ENCODE measurements at places on chromosomes 4 and X. TPM values are rescaled to one million over a fixed set of nuclear protein-coding genes. Genes with fewer than 3 reads are reported as not detected.

DNA sequence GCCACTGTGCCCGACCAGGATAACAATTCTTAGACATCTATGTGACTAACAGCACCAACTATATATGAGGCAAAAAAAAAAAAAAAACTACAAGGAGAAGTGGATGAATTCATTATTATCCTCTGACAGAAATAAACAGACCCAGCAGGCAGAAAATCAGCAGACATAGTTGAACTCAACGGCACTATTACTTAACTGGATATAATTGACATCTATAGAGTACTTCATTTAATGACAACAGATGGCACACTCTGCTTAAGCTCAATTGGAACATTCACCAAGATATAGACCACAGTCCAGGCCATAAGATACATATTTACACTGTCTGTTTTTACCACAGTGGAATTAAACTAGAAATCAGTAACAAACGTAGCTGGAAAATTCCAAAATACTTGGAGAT is 13.3 kb downstream of the CLDN22 start:
- DNase-seq, result no peak

DNA sequence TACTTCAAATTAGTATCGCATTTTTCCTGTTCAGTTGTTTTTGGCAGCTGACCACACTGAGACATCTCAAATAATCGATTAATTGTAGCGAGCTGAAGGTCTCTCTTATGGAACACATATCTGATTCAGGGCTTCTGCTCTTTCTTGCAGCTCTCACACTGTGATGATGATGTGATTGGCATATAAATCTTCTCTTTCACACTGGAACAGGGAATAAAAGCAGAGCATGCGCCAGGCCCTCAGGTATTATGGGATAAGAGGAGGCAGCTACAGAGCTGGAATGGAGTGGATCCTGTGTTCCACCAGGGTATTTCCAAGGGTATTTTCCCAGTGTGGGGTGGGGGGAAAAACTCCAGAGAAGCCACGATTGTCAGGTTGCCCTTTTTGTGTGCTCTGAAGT is 265.4 kb upstream of the CASK start:
- no peak for DNase-seq

GRCh38 chr4:69568787-69569186 is 70.7 kb downstream of the UGT2A2 start:
- DNase-seq, result no peak

DNA sequence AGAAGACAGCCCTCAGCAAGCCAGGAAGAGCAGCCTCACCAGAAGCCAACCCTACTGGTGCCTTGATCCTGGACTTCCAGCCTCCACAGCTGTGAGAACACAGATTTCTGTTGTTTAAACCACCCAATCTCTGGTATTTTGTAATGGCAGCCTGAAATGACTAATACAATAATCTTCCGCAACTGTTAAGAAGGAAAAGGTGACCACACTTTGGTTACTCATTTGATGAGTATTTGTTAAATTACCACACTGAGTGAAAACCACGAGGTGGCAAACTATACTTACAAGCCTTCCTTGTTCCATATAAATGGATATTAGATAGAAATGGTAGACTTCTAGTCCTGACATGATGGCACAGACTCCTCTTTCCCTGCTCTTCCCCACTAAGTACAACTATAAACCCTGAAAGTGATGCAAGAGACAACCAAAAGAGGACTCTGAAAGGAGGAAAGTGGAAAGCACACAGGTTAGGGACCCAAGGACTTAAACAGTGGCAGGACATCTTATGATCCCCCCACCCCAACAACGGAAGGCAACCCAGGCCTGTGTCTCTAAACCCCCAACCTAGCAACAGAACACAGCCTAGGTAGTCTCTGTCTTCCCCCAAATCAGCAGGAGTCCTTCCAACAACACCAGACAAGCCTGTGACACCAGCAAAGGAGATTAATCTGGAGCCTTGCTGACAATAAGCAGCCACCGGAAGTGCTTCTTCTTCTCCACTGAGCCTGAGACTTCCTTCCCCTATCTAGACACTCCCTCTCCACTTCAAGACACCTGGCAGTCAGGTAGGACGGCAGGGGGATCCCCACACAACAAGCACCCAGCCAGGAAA is 12.3 kb downstream of the ZNF182 start:
- no peak for DNase-seq

DNA sequence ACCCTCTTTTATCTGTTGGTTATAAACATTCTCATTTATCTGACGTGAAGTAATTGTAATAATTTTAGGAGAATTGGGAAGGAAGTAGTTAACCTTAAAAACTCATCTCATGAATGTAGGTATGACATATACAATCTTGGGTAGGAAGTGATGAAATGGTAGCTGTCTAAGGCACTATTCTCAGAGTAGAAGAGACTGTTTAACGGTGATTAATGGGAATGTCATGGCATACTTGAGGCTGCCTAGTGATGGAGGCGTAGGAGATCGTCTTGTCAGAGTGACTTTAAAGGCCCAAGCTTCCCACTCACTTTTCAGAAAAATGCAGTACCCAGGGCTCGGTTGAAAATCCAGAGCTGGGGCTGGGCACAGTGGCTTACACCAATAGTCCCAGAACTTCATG is 19.4 kb upstream of the AGA start:
- no peak for DNase-seq

DNA sequence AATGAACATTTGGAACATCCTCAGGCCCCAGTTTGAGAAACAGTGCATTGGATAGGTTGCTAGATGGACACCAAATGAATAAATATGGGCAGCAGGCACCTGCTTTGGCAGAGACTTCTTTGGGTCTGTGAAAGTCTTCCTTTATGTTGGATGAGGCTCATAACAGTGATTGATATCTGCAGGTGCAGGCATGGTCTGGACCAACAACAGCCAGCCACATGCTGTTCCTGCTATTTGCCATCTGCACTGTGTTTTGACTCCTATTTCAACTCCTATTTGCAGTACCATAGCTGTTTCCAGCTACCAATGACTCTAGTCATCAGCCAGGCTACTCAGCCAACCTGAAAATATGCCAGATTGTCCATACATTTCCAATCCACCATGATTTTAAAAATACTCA is 60.9 kb downstream of the ANAPC4 start:
- DNase-seq, result no peak

GRCh38 chrX:37646254-37646653 is 39.3 kb upstream of the XK start:
- no peak for DNase-seq

DNA sequence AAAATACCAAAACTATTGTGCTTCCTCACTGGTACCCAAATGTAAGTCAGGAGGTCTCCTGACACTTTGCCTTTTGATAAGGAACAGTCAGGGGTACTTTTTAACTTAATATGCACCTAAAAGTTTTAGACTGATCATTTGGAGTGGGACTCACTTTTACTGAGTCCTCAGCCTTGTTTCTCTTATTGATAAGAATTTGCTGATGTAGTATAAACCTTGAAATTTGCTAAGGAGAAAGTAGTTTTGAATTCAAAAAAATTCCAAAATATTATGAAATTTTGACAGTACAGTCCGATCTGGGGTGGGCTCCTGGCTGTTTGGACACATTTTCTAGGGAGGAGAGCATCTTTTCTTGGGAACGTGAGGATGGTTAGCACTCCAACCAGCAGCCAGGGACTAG is 91.4 kb upstream of the GATB start:
- no peak for DNase-seq

DNA sequence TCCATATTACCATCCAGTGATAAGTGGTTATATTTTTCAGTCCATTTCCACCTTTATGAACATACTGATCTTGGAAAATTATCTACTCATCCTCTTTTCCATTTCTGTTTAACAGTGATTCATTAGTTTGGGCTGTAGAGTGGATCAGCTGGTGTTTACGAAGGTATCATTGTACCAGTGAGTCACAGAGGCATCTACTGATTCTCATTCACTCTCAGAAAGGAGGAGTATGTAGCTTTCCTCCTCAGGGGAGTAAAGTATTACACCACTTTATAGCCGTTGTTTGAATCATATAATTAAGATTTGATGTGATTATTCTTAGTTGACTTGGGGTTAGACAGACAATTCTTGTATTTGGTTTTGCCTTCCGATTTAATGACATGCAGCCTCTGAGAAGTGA is 74.7 kb downstream of the GALNT7 start:
- no peak for DNase-seq

Gene SUPT20HL2
- not detected for total RNA-seq

Gene GATA1
- 0.87 TPM for total RNA-seq

Gene PGM2
- total RNA-seq, result 25.0 TPM
